ENCODE measurements at places on chromosomes 5 and 9. TPM values are rescaled to one million over a fixed set of nuclear protein-coding genes. Genes with fewer than 3 reads are reported as not detected.

- no peak for DNase-seq
These were observed 46.7 kb upstream of the HNRNPA0 start for GRCh38 chr5:137800700-137801411.

- peak; percentile 47 for DNase-seq
These were observed 11.7 kb downstream of the NIPAL4 start for GRCh38 chr5:157471709-157472108.

Gene PCDHA4
- total RNA-seq, result not detected

- DNase-seq, result no peak
These were observed 233.1 kb downstream of the AGTPBP1 start for GRCh38 chr9:85508616-85509015.

GRCh38 chr5:38434966-38435705 is 121.3 kb downstream of the LIFR start:
- DNase-seq, result no peak

- DNase-seq, result no peak
These were observed 736.5 kb downstream of the CETN3 start for GRCh38 chr5:89673019-89673418.

DNA sequence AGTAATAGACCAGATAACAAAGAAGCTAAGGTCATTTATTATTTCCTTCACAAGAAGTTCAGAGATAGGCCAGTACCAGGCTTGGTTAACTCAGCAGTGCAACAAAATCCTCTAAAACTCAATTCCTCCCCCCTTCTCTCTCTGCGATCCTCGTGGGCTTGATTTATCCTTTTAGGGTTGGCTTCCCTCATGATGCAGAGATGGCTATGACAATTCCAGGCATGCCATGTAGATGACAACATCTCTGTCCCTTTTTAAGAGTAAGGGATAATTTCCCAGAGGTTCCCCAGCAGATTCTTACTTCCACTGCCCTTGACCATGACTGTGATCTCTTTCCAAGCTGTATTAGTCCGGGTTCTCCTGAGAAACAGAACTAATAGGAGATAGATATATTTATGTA is 28.7 kb upstream of the DAP start:
- DNase-seq, result no peak

DNA sequence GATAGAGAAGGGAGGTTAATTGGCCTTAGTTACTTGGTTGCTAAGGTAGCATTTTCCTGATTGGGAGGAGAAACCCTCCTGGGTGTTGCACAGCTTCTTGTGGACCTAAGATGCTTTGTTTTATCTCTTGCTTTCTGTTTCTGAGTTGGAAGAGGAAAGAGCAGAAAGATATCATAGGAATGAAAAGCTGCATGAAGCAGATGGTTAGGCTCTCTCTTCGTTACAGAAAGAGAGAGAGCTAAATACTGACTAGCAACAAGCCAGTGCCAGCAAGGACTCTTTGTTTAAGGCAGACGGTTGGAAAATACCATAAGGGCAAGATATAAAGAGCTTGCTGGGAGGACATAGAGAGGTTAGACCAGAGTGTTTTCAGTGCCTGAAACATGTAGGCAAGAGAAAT is 103.1 kb downstream of the ATG10 start:
- DNase-seq, result no peak

Gene ANXA1
- total RNA-seq, result 0.53 TPM

Gene SPATA6L
- total RNA-seq, result 1.2 TPM

- no peak for DNase-seq
These were observed 2.7 kb downstream of the NDST1 start for GRCh38 chr5:150510460-150511263.

DNA sequence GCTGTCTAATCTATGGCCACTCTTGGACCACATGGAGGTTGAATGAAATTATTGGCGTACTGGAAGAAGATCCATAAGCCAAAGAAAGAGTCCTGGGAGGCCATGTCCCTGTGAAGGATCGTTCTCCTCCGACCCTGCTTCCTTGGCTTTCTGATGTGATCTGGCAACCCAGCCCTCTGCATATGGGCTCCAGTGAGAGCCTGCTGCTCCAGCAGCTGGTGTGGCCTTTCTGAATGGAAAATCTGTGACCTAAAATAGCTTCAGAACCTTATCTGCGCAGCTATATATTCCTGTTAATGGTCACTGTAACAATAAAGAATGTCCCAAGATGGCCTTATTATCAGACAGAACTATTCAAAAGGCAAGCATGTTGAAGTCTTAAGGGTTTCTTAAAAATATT is 40.2 kb upstream of the PHF2 start:
- DNase-seq, result no peak

- no peak for DNase-seq
These were observed 350.4 kb downstream of the OSTF1 start for GRCh38 chr9:75438716-75439115.

Gene HOMER1
- total RNA-seq, result 4.1 TPM

DNA sequence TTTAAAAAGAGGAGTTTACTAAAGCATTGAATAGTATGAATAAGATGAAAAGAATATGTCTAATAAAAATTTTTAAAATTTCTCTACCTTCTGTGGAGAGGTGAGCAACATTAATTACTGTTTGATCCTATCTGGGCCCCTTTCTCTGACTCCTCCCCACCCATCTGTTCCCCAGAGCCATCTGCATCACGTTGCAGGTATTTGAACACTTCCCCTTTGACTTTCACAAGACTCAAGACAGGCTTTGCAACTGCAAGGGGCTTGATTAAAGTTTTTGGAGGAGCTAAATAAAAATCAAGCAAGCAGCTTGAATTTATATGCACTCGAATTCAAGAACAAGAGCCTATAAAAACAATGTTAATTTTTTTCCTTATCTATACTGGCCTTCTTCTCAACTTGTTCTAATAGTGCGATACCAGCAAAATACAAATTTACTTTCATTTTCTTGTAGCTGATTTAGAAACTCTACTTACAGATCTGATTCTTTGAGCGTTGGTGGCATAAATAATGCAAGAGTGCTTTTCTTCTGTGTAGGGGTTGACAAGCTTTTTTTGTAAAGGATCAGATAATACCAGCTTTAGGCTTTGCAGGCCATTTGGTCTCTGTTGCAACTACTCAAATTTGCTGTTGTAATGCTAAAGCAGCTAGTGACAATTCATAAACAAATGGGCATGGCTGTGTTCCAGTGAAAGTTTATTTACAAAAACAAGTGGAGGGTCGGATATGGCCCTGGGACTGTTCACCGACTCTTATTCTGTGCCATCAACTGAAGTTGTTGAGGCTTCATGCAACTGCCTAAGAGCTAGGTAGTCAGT is 21.2 kb downstream of the TXNDC8 start:
- DNase-seq, result peak; percentile 44

Gene SPINK6
- total RNA-seq, result not detected

Gene IL4
- not detected for total RNA-seq

GRCh38 chr5:143664623-143665022 is 147.3 kb upstream of the HMHB1 start:
- no peak for DNase-seq

GRCh38 chr9:127545196-127546124 is 66.6 kb upstream of the STXBP1 start:
- no peak for DNase-seq

- DNase-seq, result no peak
These were observed 141.1 kb downstream of the HSD17B3 start for GRCh38 chr9:96160866-96161265.

DNA sequence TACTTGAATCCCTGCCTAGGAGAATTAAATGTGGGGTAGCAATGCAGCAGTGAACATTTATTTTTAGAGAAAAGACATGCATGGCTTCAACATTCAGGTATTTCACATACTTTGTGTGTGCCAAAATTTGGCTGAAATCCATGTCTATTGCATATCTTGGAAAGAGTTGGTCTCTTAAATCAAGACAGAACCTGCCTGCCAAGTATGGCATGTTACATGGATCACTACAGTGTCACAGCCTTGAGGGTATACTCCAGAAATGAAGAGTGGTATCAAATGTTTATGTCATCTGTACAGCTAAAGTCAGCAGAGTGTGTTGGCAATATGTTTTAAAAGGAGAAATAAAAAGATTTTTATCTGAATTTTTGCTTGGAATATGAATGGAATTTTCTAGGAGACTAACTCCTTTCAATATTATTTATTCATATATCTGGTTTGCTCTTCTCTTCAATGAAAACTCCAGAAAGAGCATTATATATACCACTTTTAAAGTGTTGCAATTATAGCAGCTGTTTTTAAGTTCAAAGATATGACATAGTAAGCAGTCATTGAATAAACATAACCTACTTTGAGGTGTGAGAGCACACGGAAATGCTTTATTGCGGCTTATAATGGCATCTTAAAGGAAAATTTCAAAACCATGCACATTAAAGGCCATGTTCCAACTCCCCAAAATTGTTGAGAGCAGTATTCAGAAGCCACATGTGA is 95.4 kb upstream of the MINAR2 start:
- no peak for DNase-seq

GRCh38 chr5:50440651-50441492 is at the start of gene EMB:
EMB (minus strand) TSS chr5:50441288; CDS start chr5:50441151, 137 bp downstream.
- DNase-seq, result peak; percentile 91

Gene PFN3
- not detected for total RNA-seq

Gene FGF10
- total RNA-seq, result not detected

DNA sequence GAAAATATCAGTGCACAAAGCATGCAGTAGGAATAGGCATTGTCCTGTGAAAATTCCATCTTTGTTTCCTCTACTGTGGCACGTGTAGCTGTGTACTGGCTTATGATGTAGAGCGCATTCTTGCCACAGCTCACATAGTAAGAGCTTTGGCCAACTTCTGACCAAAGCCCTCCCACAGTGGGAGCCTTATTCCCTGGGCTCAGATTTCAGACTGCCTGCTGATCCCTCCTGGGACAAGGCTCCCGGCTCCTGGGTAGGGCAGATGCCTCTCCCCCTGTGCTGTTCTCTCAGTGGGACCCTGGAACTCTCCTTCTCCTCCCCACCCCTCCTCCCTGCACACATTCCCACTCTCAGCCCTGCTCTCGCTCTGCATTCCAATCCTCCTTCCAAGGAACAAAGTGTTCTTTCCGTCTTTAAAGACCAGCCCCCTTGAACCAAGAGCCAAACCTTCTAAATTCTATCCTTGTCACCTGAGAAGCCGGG is 17.5 kb downstream of the LCP2 start:
- DNase-seq, result no peak

DNA sequence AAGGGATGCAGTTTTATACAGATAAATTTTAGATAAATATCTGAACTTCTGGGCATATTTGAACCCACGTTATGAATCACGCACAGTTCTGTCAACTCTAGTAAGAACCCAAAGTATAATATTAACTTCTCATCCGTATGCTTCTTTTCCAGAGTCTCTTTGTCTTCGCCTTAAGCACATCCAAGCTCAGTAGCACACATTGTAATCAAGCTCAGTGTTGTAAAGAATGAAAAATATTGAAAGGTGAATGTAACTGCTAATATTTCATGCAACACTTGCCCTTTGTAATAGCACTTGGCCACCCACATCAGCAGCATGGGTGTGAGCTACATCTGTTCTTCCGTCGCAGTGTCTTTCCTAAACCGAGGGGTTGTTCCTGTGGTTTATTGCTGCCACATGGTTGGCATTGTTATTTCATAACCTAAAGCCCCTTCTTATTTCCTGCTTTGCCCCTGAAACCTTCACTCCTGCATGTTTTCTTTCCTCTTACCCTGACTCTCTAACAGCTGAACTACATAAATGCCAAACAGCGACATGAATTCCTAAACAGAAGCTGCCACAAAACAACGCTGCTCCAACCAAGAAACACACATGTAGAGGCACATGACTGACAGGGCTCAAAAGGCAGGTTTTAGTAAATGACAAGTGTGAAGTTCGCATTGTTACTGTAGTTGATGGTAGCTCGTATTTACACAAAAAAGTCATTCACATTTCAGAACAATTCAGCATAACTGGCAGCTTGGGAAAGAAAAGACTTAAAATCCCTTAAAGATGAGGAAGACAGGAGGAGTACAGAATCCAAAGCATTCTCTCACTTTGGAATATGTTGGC is 190.1 kb upstream of the MEF2C start:
- DNase-seq, result peak; percentile 15

Gene MCIDAS
- total RNA-seq, result not detected

- DNase-seq, result no peak
These were observed 80.1 kb downstream of the ZCCHC7 start for GRCh38 chr9:37200433-37201005.

DNA sequence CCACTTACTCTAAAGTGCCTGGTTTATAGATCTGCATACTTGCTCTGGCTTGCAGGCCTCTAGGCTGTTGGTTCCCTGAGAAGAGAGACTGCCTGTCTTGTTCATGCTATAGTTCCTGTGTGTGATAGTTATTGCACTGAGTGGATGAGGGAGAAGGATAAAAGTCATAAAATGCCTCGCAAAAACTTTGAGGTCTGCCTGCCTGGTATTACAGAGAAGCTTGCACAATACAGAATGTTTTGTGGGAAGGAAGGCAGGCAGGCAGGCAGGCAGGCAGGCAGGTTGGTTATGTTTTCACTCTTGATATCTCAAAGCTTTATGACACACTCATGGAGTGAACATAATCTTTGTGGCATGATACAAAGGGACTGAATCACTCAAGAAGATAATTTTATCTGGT is 287.1 kb downstream of the SLIT3 start:
- no peak for DNase-seq

- no peak for DNase-seq
These were observed 274.4 kb downstream of the DIRAS2 start for GRCh38 chr9:90368241-90368640.

GRCh38 chr9:87214991-87215390 is 267.7 kb upstream of the GAS1 start:
- DNase-seq, result no peak

GRCh38 chr9:22528485-22528884 is 81.9 kb downstream of the DMRTA1 start:
- no peak for DNase-seq

Gene FAXDC2
- total RNA-seq, result not detected

DNA sequence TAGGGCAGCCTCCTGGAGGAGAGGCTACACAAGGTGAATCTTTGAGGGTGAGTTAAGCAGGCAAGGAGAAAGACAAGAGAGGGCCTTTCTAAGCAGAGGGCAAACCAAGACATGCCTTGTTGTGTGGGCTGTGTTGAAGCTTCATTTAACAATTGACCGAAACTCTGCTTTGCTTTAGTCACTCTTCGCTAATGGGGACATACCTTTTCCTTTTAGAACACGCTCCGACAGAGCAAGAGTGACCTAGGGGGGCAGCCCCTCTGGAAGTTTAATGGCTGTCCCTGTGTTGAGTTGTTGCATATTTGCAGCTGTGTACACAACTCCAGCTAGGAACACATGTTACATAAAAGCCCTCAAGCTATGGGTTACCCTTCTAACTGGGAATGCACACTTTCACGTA is 218.1 kb upstream of the WWC1 start:
- DNase-seq, result no peak

Gene KIF12
- not detected for total RNA-seq

Gene C9orf153
- 0.67 TPM for total RNA-seq

Gene TRIM36
- total RNA-seq, result 0.39 TPM

Gene CAMK2A
- total RNA-seq, result not detected

Gene LAMC3
- total RNA-seq, result 0.25 TPM

DNA sequence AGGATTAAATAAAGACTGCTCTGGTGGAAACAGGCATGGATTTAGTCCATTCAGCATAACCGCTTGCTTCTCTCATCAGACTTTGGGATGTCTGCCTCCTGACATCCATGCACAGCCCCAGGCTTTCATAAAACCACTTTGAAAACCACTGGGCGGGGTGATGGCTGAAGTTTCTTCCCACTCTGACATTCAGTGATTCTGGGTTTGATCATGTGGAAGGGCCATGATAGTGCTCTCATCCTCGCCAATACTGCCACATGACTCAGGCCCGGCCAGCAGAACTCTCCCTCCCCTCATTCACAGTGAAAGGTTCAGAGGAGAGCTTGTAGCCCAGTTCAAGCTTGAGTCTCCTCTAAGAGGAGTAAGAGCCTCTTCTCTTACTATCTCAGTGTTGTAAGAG is 29.6 kb upstream of the GLRA1 start:
- DNase-seq, result no peak
